Right renal cortex interstitium (tissue), 3 donors: ENCODE measurements at places on chromosomes 12 and 14. TPM values are rescaled to one million over a fixed set of nuclear protein-coding genes. Genes with fewer than 3 reads are reported as not detected.

HOXC6 gene
- polyA plus RNA-seq = 29.3 TPM

LMNTD1 gene
- polyA plus RNA-seq = not detected

DNA sequence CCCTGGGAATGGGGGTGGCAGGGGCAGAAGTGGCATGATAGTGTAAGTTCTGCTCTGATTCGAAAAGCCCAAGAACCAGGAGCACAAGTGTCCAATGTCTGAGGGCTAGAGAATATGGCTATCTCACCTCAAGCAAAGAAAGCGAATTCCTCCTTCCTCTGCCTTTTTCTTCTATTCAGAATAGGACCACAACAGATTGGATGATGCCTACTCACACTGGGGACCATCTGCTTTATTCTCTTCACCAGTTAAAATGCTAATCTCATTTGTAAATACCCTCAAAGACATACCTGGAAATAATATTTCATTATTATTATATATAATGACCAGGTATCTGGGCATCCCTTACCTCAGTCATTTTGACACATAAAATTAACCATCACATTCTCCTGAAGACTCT lies 808.7 kb downstream of the NRXN3 start:
- DNase-seq = no peak

- no peak for DNase-seq
Observed at GRCh38 chr14:99727096-99727870, 43.2 kb downstream of the CYP46A1 start.

EMP1 gene
- 106 TPM for polyA plus RNA-seq

- no peak for DNase-seq
Observed at GRCh38 chr12:96658075-96658474, 168.7 kb downstream of the CFAP54 start.

DNA sequence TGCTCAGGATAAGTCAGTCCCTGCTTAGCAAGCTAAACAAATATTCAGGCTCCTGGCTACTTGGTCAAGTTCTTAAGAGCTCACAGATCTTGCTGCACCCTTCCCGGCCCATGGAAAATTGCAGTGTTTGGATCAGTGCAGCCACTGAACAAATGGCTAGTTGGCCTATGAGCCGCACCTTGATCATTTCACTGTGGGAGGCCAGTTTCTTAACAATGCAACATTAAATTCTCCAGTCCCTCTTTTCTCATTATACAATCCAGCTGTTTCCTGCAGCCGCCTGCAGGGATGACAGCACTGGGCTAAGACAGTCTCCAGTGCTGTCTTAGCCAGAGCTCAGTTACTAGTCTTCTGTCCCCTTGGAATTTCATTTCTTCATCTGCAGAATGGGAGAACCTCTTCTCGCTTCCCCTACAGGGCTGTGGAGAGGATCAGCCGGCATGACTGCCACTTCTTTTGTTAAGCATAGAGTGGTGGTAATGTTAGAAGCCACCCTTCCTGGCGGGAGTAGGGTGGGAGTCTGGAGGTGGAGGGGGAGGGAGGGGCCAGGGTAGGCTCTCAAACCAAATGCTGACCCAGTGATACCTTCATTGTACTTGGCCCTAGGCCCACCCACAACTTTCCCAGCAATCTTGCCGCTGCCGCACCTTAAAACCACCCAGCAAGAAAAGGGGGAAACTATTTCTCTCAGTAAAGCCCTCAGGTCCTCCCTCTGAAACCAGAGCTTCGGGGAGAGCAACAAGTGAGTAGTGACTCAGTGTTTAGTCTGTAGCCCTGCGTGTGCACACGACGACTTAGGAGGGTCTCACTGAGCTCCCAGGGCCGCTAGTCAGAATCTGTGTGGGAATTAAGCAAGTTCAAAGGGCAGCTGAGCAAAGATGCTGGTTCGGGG lies 145.7 kb downstream of the NUAK1 start:
- no peak for DNase-seq

GRCh38 chr12:12718381-12718759 lies 1.2 kb downstream of the CDKN1B start:
- DNase-seq = no peak

DNA sequence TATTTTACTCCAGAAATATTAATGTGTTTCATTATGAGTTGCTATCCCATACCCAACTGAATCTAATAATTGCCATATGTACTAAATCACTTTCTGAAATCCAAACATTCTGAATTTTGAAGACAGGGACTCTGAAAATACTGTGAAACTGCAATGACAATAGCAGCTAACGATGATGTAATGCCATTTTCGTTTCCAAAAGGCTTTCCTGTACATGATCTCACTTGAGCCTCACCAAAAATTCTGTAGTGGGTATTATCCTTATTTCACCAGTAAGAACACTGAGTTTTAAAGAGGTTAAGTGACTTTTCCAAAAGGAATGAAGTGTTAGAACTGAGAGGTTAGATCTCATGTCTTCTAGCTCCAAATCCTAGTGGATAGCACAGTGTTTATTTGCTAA lies 133.3 kb downstream of the FLRT2 start:
- no peak for DNase-seq

DNA sequence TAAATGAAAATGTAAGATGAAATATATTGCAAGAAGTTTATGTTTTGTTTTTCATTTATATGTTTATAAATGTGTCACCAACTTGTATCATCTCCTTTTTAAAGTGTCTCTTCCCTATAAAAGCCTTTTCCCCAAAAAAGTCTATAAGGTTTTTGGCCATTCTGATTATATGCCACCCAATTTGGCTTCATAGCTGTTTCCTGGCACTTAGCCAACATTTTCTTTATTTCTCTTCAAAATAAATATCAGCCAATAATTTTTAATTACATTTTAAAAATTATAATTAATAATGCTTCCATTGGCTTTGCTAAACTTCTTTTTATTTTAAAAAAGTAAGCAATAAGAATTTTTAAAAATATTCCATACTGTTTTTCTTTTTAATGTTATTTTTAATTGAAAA lies 171.8 kb downstream of the RASSF9 start:
- DNase-seq = no peak

GRCh38 chr12:109589240-109589590 lies 15.6 kb downstream of the MVK start:
- DNase-seq = no peak

- DNase-seq = no peak
Observed at GRCh38 chr14:39109893-39110715, 4.0 kb upstream of the GEMIN2 start.

RNASE13 gene
- polyA plus RNA-seq = 0.36 TPM

GRCh38 chr12:25020621-25021243 lies 71.8 kb upstream of the BCAT1 start:
- no peak for DNase-seq

OTOGL gene
- 0.83 TPM for polyA plus RNA-seq

DNA sequence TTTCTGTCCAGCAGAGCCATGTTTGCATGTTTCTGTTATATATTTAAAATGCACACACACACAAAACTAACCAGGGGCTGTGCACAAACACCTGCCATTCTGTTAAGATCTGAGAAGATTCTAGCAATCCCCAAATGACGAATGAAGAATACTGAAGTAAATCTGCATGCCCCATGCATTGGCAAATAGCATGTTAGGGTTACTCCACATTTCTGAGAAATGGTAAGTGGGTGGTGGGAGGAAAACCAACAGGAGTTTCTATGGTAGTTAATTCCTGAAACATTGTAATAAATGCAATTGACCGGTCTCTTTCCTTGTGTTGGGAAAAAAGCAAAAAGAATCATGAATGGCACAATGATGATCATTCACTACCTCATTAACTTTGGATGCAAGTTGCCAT lies 318.0 kb downstream of the BCAT1 start:
- DNase-seq = no peak
